ENCODE measurements at places on chromosomes 5 and 9.
A peak's percentile ranks its signal among the peaks of the same experiment; 100 is the strongest.

DNA sequence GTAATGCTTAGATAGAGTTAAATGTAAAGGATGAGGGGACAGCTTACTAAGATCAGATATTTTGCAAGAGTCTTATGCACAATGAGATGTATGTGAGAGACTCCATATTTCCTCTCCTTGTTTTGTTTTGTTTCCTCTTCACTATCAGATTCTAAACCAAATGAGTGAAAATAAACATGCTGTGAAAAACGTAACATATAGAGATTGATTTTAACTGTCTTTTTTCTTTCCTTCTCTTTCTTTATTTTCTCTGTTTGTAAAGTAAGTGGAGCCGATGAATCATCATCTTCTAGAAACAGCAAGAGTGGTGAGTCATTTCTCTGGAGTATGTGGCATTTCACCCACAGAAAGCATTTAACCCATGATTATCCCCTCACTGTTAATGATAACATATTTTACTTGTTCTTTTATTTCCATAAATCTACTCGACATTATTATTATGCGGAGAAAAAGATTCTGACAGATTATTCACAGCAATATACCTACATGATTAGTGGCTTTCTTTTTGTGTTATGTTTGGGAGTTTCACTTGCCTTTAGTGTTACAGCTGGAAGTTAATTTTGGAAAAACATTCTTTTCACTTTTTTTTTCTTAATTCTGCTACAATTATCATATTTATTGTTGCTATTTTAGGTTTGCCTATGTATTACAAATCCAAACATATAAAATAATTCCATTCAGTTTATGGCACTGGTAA lies 2.1 kb upstream of the ANXA1 start:
- peak; percentile 81 for DNase-seq

- peak; percentile 58 for DNase-seq
These were observed 78.1 kb downstream of the RAPGEF1 start for GRCh38 chr9:131661568-131662288.

DNA sequence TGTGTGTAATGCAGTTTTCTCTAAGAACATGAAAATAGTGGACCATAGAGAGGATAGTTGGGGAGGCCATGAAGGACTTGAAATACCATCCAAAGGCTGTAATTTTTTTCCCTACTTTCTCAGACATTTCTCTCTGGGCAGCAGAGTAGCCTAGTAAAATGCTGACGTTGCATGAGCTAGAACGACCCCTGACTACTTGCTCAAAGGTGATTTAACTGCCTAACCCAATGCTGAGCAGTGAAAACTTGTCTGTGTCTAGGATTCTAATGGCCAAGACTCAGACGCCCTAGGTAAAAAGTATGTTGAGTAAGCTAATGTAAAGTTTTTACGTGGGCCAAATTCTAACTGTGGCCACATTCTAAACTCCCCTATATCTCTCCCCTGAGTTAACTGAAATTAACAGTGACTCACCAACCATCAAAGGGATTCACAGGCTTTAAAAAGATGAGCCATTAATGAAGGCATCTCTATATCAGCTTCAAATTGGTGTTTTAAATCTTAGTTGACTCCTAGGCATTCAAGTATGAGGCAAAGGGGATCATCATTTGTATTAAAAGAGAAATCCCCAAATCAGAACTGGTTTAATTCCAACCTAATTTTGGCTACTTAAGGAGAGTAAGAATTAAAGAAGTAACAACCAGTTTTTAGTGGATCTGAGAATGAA lies 121.0 kb upstream of the GAS1 start:
- no peak for DNase-seq

DNA sequence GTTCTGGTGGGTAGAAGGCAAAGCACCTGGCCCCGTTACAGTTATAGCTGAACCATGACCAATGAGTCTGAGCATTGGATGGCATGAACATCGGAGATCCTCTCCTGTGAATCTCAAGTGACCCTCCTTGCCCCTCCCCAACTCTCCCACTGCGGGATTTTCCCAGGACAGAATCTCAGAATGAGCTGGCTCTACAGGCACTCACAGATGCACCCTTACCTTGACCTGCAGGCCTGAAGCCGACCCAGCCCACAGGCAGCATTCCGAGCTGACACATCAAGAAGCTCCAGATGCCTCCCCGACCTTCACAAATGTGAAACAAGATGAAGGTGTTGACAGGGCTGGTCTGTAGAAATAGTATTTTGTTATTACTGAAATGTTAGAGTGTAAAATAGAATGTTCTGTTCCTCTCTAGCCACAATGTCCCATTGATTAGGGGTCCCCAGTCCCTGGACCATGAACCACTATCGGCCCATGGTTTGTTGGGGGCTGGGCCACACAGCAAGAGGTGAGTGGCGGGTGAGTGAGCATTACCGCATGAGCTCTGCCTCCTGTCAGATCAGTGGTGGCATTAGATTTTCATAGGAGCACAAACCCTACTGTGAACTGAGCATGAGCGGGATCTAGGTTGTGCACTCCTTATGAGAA lies 263.4 kb downstream of the AUH start:
- no peak for DNase-seq

- DNase-seq, result no peak
These were observed 4.7 kb upstream of the ISCA1 start for GRCh38 chr9:86287013-86287412.

- DNase-seq, result no peak
These were observed 34.9 kb upstream of the BASP1 start for GRCh38 chr5:17182494-17182893.

GRCh38 chr5:135229122-135229521 lies 169.9 kb downstream of the MACROH2A1 start:
- DNase-seq, result no peak

GRCh38 chr9:122127396-122127798 lies 32.2 kb downstream of the NDUFA8 start:
- DNase-seq, result no peak

DNA sequence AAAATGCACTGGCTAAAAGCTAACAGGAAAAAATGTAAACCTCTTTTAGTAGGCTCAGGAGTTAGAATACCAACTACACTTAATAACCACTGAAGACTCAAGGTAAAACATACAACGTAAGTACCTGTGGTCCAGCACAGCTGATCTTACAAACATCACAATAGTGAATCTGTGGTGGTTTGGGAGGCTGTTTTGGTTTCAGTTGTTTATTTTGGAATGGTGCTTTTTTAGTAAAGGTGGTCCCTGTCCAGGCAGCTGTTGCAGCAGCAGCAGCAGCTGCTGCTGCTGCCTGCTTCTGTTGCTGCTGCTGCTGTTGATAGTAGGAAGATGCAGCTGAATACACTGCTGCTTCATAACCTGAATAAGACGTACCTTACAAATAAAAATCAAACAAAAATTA lies 37.9 kb downstream of the ZFR start:
- no peak for DNase-seq

- no peak for DNase-seq
These were observed 171.0 kb downstream of the COL23A1 start for GRCh38 chr5:178419196-178419595.

GRCh38 chr5:669111-669841 lies 23.9 kb downstream of the TPPP start:
- DNase-seq, result no peak

GRCh38 chr5:131682826-131683225 lies 47.8 kb upstream of the RAPGEF6 start:
- DNase-seq, result no peak

DNA sequence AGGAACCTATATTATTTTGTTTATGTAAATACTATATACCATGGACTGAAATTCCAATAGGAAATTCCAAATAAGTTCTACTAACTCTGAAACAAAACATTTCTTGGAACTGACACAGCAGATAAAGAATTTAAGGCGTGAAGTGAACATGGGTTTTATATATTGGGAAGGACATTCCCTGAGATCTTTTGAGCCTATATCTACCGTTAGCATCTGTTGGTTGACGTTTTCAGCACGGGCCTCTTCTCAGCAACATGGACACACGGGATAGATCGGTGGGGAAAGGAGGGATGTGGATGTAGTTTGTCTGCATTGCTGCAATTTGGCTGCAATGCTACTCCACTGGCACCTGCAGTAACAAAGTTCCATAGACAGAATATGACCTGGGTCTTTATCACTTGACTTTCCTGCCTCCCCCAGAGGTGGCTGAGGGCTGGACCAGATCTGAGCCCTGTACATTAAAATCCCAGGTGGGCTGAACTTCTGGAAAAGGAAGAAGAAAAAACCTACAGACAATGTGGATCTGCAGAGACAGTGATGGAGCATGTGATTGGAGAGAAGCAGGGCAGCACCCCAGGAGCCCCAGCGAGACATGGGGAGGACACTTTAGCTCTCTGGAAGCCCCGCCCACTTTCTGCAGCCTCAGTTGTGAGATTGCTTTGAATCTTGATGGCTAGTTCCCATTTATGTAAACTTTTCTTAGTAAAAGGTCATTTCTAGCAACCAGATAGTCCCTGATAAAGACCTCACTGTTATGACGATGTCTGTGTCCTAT lies 91.2 kb upstream of the CPEB4 start:
- no peak for DNase-seq

- no peak for DNase-seq
These were observed 339.2 kb downstream of the PRR16 start for GRCh38 chr5:120803282-120803681.

DNA sequence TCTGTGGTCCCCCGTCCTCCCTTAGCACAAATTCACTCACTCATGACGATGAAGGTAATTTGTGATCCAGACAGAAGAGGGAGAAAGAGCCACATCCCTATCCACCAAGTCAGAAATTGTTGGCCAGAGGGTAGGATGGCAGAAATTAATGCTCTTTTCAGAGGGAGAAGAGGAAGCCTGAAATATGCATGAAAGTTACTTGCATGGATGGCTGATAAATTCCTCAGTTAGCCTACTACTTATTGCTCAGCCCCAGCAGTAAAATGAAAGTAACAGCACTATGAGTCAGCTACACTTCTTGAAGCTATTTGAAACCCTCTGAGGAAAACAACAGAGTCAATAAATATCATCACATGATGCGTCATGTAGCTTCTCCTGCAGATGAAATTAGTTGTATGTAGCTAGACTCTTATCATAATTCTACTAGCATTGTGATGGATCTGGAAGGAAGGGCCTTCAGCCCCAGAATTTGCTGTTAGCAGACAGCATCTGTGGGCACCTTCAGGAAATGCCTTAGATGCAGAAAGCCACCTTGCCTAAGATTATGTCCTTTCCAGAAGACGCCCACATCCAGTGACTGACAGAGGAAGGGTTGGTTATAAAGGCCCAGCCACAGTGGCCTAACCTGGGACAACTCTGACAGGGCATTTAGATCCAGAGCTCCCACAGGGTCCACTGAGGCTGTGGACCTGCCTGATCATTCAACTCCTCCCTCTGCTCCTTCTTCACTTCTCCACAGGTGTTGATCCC lies 81.2 kb upstream of the CCDC112 start:
- DNase-seq, result no peak

DNA sequence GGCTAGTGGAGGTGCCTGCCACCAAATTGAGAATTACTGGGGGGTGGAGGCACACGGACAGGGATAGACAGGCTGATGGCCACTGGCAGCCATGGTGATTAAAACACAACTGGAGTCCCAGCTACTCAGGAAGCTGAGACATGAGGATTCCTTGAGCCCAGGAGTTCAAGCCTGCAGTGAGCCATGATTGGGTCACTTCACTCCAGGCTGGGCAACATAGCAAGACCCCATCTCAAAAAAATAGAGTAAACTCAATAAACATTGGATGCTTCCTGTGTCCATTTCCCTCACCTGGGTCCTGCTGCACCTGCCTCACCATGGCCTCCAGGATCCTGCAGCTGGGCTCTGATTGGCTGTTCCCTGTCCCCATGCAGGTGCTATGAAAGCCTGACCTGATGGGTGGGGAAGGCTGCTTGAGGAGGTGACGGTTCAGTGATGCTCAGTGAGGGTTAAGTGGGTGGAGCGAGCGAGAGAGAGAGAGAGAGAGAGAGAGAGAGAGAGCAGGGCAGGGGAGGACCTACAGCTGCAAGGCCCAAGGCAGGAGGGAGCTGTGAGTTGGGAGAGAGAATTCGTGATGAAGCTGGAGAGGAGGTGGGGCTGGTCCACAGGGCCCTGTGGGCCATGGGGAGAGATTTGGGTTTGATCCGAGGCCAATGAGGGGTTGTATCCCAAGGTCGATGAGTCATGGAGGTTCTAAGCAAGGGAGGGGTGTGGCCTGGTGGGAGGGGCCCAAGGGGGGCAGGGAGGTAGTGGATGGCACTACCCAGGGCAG lies 36.7 kb upstream of the FUBP3 start:
- DNase-seq, result no peak

- no peak for DNase-seq
These were observed 1.3 kb upstream of the ZNF462 start for GRCh38 chr9:106861640-106862109.

DNA sequence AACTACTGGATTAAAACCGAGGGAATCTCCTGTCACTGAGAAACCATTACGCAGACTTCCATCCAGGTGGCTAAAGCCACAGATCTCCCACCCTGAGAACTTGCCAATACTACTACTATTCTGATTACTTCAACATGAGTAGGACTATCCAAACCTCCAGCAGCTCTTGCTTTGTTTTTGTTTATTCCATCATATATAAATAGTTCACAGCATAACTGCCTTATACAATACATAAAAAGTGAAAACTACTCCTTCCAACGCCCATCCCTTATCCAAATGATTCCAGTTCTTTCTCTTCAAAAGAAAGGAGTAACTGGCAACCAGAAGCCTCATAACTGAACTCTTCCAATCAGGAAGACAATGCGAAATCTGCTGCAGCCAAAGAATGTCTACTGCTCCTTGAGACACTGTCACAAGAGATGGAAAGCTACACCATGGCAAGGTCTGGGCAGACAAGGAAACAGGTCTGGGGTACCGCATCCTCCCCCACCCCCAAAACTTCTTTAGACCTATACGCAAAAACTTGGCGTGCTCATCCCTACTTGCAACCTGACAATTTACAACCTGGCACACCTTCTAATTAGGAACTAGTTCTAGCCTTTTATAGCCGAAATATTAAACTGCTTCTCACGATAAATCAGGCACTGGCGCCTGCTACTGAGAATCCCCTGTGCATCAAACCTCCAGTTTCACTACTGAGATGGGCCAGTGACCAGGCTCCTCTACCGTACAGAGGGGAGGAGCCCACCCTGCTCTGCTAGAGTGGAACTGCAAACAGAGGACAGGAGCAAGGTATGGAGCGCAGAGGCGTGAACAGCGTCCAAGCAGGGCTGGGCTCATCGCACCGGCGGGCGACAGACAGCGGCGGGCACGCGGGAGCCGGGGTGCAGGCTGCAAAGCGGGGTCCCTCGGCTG lies 986 bp downstream of the PLPP1 start:
- no peak for DNase-seq

- peak; percentile 16 for DNase-seq
These were observed 97.4 kb upstream of the TRIM32 start for GRCh38 chr9:116589392-116590354.

DNA sequence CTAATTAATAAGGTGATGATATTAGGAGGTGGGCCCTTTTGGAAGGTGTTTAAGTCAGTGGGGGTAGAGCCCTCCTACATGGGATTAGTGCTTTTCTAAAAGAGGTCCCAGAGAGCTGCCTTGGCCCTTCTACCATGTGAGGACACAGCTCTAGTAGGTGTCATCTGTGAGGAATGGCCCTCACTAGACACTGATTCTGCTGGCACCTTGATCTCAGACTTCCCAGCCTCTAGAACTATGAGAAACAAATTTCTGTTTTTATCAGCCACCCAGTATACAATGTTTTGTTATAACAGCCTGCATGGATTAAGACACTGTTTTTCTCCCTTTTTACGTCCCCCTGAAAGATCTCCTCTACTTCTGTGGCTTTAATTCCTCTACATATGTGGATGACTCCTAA lies 31.6 kb downstream of the ACER2 start:
- no peak for DNase-seq

Data from T-helper 1 cell (primary cell).